NCI-H82 (cell line): ENCODE measurements at places on chromosomes 13 and 19.

DNA sequence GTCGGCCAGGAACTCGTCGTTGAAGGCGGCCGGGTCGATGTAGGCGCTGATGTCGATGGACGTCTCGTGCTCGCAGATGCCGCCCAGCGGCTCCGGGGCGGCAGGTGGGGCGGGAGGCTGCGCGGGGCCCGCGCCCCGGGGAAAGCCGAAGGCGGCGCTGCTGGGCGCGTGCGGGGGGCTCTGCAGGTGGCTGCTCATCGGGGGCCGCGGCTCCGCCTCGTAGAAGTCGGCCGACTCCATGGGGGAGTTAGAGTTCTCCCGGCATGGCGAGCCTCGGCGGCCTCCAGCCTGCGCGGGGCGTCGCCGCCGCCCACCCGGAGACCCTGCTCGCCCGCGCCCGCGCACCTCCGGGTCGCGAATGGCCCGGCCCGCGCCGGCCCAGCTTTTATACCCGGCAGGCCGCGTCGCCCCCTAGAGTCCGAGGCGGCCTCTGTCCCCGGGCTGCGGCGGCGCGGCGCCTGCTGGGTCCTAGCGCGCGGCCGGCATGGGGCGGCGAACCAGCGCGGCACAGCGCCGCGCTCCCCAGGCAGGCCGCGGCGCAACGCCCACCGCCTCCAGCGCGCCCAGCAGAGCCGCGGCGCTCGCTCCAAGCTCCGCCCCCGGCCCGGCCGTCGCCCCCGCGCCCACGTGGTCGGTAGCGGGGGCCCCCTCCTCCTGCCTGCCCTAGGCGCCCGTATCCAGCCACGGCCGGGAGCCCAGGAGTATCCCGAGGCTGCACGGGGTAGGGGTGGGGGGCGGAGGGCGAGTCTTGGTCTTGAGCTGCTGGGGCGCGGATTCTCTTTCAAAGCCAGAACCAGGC is at the start of gene CEBPA:
CEBPA (minus strand) TSS at position 360 of the 799 bp plus-strand sequence; CDS start at position 240, 120 bp downstream.
- DNase-seq: peak; percentile 88

- DNase-seq: peak; percentile 38
These were observed 7.1 kb downstream of the GPR108 start for GRCh38 chr19:6730153-6730804.

DNA sequence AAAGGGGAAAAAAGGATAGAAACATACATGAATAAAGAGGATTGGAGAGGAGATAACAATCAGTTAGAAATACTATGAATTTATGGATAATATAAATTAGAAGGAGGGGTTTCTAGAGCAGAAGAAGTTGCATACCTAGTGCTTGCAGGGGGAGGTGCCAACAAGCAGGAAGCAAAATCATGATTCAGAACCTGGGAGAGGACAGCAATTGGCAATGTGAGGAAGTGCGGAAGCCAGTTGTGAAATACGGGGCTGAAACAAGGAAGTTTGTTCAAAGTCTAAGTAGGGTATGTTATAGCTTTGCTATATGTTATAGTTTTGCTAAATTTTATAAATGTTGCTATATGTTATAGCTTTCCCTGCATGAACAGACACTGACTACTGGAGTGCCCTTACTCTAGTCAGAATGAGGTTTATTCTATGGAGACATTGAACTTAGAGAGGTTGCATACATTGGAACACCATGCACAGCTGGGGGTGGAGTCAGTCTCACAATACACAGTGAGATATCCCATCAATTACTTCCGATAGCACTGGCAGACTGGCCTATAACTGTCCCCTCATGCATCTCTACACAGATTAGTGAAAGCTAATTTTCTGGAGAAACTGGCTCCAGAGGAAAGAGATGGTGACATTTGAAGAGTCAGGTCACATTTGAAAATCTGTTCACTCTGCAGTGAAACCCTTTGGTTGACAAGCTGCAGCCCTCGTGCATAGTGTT is 92.1 kb downstream of the GPC6 start:
- peak; percentile 42 for DNase-seq

- no peak for DNase-seq
These were observed 730.8 kb downstream of the EFNB2 start for GRCh38 chr13:105804561-105805190.

- peak; percentile 6 for DNase-seq
These were observed 33.7 kb upstream of the VSTM2B start for GRCh38 chr19:29491995-29492577.

DNA sequence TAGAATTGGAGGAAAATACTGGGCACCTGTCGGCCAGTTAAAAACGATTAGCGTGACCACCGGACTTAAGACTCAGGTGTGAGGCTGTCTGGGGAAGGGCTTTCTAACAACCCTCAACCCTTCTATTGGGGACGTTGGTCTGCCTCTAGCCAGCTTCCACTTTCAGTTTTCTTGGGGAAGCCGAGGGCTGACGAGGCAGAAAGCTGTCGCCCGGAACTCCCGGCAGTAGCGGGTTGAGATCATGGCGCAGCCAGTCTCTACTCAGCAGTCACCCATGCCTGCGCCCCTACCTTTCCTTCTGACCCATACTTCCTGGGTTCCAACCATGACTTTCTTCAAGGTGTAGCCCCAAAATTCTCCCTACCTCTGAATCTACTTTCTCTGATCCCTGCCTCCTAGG is 1424.1 kb downstream of the SLITRK1 start:
- DNase-seq: no peak

DNA sequence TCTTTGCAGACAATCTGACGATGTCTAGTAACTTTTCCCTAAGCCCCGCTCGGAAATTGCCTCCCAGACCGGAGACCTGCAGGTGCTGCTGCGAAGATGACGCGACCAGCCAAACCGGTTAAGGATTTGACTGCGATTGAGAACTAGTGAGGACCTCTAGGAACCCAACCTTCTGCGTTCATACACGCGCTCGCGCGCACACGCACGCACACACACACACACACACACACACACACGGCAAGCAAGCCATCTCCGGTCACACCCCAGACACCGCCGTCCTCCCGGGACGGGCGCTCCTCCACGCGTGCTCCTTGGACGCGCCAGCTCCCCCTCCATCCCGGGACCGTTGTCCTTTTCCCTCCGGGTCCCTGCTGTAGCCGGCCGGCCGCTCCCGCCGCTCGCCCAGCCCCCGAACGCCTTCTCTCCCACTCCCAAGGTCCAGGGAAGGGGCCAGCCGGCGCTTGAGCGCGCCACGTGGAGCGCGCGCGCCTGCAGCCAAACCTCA is 1.2 kb downstream of the TBC1D4 start:
- DNase-seq: peak; percentile 88

DNA sequence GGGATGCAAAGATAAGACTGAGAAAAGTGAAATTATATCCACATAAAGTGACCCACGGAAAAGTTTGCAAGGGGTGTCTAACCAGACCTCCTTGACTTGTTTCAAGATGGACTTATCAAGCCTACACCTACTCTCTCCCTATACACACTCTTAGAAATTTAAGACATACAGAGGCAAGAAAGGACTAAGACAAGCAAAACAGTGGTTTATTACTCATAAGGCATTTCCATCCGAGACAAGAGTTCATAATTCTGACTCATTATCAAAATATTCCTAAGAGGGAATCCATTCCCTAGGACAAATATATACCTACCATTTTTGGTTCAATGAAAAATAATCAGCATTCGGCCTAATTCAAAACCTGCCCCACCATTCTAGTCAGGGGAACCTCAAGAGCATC is 232.6 kb upstream of the GPC6 start:
- DNase-seq: no peak

GRCh38 chr13:43365039-43365344 is 341.6 kb downstream of the DNAJC15 start:
- no peak for DNase-seq

GRCh38 chr19:15249972-15250639 is 17.9 kb upstream of the EPHX3 start:
- DNase-seq: no peak
